Activated T-cell treated with anti-CD3 and anti-CD28 coated beads for 48 hours (primary cell): ENCODE measurements at places on chromosomes 11 and 22.

DNA sequence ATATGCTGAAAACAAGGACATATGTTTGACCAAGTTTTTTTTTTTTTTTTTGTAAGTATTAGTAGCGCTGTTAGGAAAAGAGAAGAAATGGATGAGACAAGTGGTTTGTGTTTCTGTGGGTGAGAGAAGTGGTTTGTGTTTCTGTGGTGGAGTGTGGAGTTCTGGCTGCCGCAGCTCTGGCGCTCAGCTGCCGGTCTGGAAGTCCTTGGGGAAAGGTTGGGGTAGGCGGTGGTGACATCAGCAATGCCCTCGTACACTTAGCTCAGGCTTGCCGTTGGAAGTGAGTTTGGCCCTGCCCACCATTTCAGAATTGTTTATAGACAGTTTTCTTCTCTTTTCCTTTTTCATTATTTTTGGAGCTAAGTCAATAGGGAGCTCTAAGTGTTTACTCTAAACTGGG is 116.6 kb downstream of the TBC1D22A start:
- DNase-seq: no peak

DNA sequence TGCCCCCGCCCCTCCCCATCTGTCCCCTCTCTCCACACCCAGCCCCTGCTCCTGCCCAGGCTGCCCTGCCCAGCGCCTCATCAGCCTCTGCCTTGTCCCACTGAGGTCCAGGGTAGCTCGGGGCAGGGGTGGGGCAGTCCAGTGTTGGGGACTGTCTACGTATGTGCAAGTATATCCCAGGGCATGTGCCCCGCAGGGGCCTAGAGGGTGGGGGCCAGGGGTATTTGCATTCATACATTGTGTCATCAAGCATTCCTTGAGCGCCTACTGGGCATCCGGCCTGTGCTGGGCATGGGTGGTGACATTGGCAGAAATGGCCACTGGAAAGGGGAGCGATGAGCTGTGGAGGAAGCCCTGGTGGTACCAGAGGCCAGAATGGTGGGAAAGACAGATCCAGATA is 17.6 kb upstream of the TAB1 start:
- no peak for DNase-seq

- DNase-seq: no peak
Observed at GRCh38 chr11:3191586-3192324, 26.6 kb upstream of the OSBPL5 start.

GRCh38 chr11:63595296-63595695 is 18.9 kb downstream of the PLAAT3 start:
- no peak for DNase-seq

GRCh38 chr11:75954039-75954438 is 139.0 kb downstream of the UVRAG start:
- DNase-seq: no peak

DNA sequence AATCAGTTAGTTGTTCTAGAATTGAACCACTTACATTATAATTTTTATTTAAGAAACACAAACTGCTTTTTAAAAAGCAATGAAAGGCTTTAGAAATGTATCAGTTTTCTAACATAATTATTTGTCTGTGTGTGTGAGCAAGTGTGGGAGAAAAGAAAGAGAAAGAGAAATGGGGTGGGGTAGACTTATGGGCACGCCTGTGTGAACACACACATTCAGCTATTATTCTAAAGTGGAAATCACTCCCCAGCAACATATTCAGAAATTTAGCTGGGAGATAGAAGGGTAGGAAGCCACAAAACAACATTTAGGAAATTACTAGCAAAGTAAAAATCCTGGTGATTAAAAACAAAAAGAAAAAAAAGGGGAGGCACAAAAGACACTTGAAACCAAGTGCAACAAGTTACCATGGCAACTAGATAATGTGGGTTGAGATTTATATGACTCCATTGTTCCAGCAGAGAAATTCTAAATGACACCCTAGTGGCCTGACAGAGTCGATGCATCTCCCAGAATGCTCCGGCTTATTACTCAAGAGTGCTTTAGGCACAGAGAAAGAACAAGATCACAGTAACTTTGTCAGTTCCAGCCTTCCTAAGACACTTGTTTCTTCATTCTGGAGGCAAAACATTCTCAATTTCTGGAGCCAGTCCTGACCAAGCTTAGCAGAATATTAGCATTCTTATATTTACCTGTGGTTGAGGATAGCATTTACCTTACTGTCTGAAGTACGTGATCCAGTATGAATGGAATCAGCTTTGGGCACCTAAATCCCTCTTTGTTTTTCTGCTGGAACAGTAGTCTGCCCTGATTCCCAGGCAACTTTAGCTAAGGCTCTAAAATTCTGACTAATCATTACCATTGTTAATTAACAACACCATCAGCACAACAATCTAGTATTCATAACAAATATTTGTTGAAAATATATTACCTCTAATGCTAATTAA is 444.4 kb downstream of the DLG2 start:
- no peak for DNase-seq
